ENCODE measurements at places on chromosomes 16 and 17.

GRCh38 chr17:19470530-19471261 lies 59.7 kb downstream of the RNF112 start:
- DNase-seq = no peak

DNA sequence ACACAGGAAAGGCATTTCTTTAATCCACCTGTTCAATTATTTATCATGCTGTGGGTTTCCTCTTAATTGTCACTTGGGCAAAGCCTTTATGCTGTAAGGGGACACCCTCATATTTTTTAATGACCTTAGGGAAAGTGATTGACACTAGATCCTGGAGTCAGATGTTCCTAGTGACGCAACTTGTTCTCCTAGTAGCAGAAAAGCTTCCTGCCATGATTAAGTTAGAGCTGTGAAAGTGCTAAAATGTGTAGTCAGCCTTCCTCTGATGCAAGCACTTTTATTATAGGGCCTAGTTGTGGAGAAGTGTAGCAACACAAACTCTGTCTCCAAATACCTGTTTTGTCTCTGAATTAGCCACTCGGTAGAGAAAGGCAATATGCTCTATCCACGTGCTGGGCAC lies 12.3 kb downstream of the TMEM100 start:
- no peak for DNase-seq

DNA sequence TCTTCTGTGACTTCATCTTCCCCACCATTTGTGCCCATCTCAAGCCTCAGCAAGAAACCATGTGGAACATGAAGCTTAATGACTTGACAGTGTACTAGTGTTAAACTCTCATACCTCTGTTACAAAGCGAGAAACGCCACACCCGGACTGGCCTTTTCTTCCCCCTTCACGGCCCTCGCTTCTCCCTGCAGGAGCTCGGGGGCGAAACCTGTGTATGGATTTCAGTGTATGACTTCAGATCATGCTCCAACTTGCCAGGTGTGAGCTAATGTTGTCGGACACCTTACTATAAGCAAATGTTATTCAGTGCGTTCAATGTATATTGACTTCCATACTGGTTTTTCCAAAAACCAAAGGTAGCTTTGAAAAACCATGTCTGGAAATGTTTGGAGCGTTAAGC lies 20.1 kb upstream of the SLC5A11 start:
- DNase-seq = no peak

DNA sequence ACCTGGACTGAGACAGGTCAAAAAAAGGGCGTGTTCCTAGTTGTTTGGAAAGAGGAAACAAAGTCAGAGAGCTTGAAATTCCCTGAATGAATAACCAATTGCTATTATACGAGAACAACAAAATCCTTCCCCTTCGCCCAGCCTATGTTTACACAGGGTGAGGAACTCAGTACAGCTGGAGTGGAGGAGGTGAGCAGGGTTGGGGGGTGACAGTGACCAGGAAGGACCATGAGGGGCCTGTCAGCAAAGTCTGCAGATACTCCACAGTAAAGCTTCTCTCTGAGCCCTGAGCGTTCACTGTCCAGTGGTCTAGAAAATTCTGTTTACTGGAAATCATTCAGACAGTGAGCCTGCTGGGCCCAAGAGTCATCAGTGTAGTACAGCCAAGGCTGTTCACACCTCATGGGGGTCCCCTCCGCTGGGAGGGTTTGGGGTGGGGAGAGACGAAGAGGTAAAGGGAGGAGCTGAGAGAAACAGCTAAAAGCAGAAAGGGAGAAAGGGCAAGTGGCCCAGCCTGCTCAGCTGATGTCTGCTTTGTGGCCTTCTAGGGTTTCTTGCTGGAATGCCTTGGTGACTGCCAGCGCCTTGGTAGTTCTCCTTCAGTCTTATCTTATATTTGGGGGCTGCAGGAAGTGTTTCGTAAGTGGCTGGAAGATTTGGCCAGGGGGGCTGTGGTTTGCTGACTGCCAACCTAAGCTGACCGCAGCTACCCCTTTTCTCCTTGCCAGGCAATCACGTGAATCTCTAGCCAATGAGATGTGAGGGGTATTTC lies 5.7 kb downstream of the DUSP3 start:
- DNase-seq = no peak

- no peak for DNase-seq
Observed at GRCh38 chr17:2380950-2381649, 19.8 kb downstream of the MNT start.

DNA sequence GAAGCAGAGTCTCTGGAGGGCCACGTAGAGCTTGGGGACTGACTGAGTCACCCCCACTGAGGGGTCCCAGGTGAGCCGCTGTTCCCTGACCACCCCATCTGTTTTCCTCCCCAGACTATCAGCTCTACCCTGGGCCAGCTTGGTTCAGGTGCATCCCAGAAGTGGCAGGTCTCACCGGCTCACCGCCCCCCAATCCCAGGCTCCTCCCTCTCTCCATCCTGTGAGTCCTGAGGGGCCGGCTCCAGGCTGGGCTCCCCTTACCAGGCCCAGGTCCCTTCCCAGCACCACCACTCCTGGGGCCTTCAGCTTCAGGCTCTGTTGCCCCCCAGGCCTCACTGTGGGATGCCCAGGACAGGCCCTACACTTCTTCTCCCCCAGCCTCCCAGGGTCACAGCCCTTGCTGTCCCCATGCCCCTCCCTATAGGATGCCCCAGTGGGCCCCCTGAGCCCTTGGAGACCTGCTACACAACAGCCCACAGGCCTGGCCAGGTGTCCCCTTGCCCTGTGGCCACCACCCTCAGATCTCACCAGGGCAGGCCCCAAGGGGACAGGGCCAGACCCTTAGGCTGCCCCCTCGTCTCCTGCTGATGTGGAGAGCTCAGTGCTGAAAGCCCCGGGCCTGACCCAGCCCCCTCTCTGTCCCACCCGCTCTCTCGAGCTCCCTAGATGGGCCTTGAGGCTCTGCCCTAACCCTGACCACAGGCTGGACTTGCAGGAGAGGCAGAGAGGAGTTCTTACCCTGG lies 40.4 kb downstream of the TNFRSF13B start:
- DNase-seq = no peak

DNA sequence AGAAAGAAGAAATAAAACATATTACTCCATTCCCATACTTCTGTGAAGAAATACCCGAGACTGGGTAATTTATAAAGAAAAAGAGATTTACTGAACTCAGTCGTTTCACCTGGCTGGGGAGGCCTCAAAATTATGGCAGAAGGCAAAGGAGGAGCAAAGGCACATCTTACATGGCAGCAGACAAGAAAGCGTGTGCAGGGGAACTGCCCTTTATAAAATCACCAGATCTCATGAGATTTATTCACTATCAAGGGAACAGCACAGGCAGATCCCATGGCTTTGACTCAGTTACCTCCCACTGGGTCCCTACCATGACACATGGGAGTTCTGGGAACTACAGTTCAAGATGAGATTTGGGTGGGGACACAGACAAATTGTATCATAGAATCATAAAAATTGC lies 365.4 kb downstream of the WWOX start:
- no peak for DNase-seq

GRCh38 chr16:22012241-22012640 lies 4.3 kb downstream of the MOSMO start:
- no peak for DNase-seq

All from stimulated activated CD8-positive, alpha-beta memory T cell treated with anti-CD3 and anti-CD28 coated beads, Interleukin-2, amount 100 ng/mL, for 1 hour (primary cell).